ENCODE measurements at places on chromosomes 4 and X.

DNA sequence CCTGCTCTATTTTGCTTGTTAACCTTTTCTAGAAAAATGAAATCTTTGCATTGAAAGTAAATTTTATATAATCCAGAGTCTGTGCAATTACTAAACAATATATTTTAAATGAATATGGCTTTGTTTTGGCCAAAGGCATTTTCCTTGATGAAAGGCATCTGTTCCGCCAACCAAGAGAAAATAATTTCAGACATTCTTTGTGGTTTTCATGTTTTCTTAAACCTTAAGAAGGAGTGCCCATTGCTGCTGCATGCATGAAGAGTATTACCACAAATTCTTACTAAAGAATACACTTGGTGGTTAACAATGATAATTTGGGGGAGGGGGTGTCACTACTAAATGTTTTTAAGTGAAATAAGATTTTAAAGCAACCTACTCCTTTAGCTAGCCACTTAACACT lies 2.7 kb upstream of the PDGFC start:
- no peak for DNase-seq

DNA sequence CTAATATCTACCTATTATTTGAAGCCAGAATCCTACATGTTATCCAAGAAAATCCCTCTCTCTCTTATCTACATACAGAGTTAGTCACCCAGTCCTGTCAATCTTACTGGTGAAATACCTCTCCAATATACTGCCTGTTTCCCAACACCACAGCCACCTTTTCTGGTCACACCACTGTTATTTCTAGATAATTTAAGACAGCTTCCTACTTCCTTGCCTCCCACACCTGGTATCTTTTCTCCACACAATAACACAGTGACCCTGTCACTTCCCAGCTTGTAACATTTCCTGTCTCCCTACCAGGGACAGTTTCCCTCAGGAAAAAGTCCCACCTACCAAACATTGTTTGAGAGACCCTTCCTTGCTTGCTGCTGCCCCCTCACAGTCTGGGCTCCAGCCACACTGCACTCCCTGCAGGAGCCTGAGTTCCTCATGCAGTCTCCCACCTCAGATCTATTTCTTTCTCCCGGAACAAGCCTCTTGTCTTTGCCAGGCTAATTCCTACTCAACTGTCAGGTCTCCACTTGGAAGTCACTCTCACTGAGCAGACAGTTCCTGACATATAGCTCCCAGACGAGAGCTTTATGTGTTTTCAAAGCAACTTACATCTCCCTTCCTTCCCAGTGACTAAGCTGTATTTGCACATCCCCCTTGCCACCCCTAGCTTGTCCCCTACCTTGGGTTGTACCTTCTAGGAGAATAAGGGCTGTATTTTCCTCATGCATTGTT lies 73.6 kb upstream of the QRFPR start:
- no peak for DNase-seq

DNA sequence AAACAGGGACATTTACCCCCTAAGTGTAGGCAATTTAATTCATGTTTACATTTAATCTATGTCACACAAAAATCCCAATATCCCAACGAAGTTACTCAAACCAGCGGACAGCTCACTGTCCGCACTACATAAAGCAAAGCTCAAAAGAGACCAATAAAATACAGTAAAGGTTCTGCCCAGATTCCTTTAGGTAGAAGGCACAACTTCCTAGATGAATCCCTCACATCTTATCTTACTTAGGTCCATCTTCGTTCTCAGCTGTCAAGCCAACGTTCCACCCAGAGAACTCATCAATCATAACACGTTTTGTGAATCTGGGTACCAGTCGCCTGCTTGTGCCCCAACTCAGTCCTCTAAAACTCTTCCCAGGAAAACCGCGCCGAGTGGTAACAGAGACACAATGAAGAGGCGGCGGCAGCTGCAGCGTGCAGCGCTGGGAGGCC lies 1.7 kb downstream of the HNRNPDL start:
- DNase-seq, result no peak

DNA sequence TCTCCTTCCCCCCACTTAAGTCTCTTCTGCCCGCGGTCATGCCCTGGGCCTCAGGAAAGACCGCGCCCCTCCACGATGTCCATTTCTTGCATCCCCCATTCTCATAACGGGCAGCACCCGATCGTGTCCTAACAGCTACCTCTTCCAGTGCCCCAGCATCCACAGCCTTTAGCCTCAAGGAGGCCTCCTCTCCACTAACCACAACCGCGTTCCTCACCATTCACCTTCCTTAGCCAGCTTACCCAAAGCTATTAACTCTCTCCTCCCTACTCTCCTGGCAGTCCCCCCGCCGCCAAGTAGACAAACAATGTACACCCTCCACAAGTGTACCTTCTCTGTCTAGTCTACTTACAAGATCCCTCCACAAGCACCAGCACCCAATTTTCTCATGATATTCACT lies 58.6 kb upstream of the PAGE5 start:
- no peak for DNase-seq

DNA sequence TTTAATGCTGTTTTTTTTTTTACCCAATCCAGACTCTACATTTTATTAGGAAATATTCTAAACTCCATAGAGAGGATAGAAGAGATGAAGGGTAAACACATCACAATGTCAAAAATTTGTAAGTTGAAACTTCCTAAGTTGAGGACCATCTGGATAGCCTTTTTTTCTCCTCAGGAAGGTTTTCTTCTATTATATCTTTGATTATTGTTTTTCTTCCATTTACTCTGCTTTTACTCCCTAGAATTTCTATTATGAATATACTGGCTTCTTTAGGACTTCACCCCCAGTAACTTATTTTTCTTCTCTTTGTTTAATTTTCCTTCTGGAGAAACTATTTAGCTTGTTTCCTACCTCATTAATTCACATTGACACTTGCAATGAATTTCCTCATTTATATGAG lies 71.2 kb upstream of the SLIT2 start:
- DNase-seq, result no peak

- DNase-seq, result no peak
Observed at GRCh38 chr4:165588534-165589315, 209.9 kb downstream of the CPE start.

GRCh38 chrX:13109817-13110216 lies 65.4 kb upstream of the FAM9C start:
- no peak for DNase-seq

DNA sequence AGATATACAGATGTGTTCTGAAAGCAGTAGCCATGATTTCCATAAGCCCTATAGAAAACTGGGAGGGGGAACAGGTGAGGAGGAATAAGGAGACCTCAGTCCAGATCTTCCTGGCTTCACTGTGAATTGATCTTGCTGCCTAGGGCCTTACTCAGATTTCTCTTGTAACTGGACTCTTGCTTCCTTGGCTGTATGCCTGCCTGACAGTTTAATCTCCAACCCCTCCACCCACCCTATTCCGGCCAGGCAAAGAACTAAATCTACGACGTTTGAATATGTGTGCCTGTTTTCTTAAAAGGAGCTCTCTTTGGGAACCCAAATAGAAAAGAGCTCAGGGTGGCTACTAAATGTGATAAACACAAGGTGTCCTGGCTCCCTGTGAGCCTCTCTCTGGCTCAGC lies 173.0 kb downstream of the GPC3 start:
- no peak for DNase-seq

- peak; percentile 32 for DNase-seq
Observed at GRCh38 chr4:159103384-159103990, 608 bp downstream of the RAPGEF2 start.

- no peak for DNase-seq
Observed at GRCh38 chr4:182486881-182487280, 243.7 kb downstream of the TENM3 start.

DNA sequence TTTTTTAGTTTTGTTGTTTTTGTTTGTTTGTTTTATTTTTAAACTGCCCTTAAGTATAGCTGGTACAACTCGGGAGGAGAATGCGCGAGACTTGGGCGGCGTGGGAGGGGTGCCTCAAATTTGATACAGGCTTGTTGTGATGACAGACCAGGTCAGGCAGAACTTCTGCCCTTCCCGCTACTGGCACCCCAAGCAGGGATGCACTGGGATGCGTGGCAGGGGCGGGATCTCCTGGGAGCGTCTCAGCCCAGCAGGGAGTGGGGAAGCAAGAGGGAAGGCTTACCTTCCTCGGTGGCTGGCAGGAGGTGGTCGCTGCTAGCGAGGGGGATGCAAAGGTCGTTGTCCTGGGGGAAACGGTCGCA lies 851 bp downstream of the SFRP2 start:
- DNase-seq, result no peak

DNA sequence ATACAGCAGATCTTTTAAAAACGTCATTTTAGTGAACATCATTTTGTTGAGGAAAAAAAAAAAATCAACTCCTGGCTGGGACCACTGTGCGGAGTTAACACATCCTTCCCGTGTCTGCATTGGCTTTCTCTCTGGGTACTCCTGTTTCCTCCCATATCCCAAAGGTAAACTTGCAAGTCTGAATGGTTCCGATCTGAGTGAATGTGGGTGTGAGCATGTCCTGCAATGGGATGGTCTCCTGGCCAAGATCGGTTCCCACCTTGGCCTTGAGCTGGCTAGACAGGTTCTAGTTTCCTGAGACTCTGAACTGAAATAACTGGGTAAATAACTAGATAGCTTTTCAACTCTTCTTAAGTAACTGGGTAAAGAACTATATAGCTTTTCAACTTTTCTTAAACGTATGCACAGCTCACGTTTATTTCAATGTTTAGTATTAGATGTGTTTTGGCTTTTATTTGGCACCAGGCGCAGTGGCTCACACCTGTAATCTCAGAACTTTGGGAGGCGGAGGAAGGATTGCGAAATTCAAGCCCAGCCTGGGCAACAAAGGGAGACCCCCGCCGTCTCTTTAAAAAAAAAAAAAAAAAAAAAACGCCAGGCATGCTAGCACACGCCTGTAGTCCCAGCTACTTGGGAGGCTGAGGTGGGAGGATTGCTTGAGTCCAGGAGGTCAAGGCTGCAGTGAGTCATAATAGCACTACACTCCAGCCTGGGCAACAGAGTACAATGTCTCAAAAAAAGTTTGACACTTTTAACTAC lies 14.0 kb downstream of the RBMX start:
- DNase-seq, result no peak

- no peak for DNase-seq
Observed at GRCh38 chrX:87727620-87728019, 210.0 kb downstream of the KLHL4 start.

DNA sequence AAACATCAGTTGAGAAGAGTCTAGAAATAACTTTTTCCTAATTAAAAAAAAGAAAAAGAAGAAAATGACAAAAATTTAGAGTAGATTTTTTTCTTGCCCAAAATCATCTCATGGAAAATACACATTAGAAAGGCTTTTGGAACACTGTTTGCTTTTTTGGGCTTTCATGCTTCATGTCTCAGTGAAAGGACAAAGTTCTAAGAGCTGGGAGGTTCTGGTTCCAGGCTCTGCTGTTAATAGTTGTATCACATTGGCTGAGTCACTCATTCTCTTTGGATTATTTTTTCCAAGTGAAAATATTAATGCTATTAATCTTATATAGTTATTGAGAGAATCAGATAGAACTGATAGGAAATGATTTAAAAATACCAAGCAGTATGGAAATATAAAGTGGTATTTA lies 32.9 kb upstream of the ETNPPL start:
- no peak for DNase-seq

GRCh38 chr4:99863-100262 lies 24.4 kb upstream of the ZNF718 start:
- no peak for DNase-seq

DNA sequence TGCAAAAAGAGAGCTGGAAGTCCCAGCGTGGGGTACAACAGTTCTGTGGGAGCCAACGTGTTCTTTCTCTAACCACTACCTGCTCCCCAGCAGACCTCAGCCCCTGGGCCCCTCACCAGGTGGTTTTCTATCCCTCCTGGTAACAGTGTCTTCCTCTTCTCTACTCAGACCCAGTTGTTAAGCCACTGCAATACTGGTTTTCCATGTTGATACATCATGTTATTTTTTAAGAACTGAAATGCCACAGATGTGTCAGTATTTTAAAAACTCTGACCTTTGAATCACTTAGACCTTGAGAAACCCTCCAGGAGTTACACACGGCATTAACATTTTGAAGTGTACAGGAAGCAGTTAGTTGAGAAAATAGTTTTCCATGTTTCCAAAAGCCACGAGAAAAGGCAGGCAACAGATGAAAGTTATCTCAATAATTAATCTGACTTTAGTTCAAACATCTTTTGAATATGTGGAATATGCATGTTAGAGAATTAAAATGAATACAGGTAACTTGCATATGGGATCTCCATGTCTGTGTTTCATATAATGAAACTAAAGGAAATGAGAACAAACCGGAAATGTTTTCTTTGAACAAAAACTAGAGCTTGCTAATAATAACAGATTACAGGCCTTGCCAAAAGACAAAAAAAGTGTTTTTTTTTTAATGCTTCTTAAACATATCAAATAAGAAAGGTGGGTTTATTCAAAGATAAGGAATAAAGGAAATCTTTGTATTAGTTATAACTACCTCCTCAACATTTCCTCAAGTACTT lies 108.8 kb downstream of the ZNF827 start:
- DNase-seq, result no peak

GRCh38 chrX:108362026-108362425 lies 76.2 kb downstream of the COL4A6 start:
- DNase-seq, result no peak

DNA sequence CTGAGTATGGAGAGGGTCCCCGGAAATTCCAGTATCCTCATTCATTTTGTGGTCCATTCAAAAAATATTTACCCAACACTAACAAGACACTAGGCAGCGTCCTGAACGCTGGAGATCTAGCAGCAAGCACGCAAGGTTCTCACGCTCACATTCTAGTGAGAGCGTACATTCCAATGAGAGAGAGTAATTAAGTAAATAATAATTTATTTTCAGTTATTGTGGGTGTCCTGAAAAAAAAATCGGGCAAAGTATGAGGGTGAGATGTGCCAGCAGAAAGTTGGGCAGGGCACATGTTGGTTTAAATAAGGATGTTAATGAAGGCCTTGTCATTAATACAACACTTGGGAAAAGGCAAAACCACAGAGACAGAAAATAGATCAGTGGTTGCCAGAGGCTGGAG lies 4.0 kb upstream of the TMEM156 start:
- DNase-seq, result no peak

- no peak for DNase-seq
Observed at GRCh38 chrX:129720741-129721140, 18.0 kb upstream of the XPNPEP2 start.

- DNase-seq, result no peak
Observed at GRCh38 chr4:188246488-188246887, 107.2 kb downstream of the TRIML1 start.

DNA sequence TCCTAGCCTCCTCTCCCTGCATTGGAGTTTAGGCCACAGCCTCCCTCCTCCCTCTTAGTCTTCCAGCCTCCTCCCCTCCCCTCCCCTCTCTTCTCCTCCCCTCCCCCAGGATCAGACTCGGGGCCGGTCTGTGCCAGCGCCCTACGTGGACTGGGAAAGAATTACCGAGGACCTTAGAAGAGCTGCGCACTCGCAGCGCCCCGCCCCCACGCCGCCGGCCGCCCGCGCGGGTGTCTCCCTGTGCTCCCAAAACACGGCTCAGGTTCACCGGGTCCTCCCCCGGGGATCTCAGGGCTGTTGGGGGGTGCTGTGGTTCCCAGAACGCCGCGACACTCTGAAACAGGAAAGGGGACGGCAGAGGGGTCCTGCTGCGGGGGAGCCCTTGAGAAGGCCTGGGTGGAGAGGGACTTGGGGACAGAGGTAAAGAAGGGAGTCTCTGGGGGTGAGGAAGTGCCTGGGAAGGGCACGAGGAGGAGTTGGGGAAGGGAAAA lies 122.3 kb upstream of the TBL1X start:
- peak; percentile 23 for DNase-seq
